ENCODE measurements at places on chromosomes 3 and 15.
A peak's percentile ranks its signal among the peaks of the same experiment; 100 is the strongest.

- DNase-seq: no peak
Measured at GRCh38 chr15:56587686-56588085, 122.7 kb upstream of the MNS1 start.

GRCh38 chr3:10563396-10563795 is 58.0 kb upstream of the ATP2B2 start:
- DNase-seq: no peak

- DNase-seq: no peak
Measured at GRCh38 chr3:139636511-139636910, 41.3 kb downstream of the NMNAT3 start.

DNA sequence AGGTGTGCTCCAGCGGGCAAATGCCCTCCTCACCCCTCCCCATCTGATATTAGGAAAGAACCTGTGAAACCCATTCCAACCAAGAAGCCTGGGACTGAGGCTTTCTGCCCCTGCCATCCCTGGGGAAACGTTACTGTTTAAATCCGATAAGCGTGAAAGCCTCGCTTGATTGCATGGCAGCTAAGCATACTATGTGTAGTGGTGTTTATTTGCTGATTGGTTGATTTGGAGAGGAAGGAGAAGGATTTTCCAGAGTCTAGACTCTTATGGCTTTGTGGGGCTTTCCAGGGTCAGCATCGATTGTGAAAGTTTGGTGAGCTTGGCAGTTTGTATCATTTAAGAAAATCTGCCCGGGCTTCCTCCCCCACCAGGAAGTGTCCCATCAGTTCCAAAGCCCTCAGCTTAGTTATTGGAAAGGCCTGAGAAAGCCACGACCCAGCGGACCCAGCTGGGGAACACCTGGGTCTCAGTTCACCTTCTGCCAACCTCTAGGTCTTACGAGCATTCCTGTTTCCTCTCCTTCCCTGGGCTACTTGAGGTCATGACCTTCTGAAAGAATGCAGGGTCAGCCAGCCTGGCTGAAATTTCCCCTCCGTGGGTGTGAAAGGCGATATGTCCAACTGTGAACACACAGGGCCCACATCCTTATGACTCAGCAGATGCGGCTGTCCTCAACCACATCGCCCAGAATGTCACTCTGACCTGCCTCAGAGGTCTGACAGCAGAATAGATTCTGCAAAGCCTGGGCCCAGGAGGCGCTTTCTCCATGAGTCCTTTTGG is 62.8 kb upstream of the HERC1 start:
- DNase-seq: no peak

DNA sequence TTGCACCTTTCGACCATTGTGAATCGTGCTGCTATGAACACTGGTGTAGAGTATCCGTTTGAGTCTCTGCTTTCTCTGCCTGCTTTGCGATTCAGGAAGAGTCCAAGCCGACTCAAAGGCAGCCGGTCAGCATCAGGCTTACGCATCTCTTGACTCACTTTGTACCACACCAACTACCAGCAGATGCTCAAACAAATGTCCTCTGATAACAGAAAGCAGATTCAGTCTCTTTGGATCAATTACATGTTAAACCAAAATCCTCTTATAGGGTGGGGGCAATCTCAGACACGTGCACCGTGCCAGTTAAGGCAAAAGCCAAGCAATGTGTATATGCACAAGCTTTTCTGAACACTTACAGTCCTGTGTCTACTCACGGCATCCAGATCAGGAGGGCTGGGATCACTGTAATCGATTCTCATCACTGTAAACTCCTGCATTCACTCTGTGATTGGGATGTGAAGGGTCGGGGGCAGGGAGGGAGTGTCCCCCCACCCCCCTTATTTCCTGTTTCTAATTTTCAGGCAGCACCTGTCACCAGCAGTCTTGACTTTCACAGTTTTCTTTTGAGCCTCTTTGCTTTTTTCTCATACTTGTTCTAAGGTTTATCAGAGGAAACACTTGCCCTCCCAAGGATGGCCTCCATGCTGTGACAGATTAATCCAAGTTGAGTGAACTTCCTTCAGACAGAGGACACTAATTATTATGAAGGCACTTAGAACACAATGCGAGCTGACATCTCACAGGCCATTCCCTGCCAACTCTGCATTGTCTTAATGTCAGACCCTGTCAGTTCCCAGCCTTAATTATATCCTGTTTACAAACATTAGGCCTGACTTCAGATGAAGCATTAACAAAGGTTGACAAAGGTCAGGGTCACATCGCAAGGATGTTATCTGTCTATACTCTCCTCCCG is 153.5 kb downstream of the MECOM start:
- peak; percentile 43 for DNase-seq

DNA sequence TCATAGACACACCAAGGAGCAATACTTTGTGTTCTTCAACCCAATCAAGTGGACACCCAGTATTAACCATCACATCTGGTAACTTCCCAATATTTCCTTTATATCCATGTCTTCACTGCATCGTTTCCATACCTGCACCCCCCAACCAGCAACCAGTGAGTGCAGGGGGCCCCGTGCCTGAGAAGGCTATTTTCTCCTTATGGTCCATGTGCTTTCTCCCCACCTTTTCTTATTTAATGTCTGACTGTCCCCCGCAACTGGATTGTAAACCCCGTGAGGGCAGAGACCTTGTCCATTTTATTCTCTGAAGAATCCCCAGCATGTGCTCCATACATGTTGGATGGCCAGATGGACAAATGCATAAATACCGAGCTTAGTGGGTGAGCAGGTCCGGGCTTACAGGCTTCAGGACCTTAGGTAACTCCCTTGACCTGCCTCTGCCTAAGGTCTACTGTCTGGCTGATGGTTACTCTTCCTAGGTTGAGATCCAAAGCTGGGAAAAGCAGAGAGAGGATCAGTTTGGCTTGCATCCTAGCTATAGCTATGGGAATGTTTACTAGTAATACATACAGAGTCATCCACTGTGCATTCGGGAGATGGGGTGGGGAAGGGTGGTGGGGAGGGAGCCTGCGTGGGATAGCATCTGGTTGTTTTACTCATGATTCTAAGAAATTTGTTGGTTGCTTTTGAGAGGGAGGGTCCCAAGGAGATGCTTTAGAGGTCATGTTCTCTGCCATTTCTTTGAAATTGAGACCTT is 41.5 kb downstream of the PXYLP1 start:
- no peak for DNase-seq

DNA sequence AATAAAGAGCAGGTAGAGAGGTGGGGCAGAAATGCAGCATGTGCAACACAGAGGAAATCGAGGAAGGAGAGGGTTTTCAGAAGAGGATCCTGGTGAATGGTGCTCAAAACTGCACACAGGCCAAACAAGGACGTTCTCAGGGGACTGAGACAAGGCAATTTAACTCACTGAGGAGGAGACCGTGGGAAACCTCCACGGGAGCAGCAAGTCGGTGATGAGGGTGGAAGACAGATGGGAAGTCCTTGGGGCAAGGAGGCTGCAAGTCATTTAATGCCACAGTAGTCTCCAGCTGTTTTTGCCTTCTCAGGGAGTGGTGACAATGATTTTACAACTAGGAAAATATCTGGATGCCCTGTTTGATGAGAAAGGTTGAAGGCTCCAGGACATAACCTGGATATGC is 11.5 kb upstream of the PDIA5 start:
- DNase-seq: no peak

- peak; percentile 6 for DNase-seq
Measured at GRCh38 chr15:62135532-62136134, 29.5 kb downstream of the C2CD4B start.

- no peak for DNase-seq
Measured at GRCh38 chr3:72505539-72506405, 342.5 kb downstream of the SHQ1 start.

- no peak for DNase-seq
Measured at GRCh38 chr3:134066651-134067530, 37.2 kb upstream of the SLCO2A1 start.

DNA sequence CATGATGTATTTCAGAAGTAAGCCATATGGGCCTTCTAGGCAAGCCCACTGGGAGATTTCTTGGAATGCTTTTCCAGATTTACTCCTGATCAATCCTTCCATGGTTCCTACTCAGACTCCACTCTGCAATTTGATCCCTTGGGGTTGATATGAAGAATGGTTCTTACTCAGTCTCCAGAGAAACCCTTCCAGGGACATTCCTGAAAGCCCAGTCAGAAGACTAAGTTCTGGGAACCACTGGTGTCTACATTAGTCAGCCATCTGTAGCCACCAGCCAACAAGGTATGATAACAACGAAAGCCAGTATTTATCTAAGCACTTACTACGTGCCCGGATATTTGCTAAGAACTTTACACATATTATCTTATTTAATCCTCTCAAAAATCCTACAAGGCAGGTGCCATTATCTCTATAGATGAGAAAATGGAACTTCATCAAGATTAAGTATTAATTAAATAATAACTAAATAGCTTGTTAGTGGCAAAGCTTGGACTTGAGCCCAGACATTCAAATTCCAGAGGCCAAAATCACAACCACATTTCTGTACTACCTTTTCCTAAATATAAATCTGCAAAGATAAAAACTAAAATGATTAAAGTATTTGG is 32.7 kb downstream of the ZNF385D start:
- no peak for DNase-seq

GRCh38 chr15:49064281-49064653 is 18.0 kb upstream of the SECISBP2L start:
- DNase-seq: no peak

DNA sequence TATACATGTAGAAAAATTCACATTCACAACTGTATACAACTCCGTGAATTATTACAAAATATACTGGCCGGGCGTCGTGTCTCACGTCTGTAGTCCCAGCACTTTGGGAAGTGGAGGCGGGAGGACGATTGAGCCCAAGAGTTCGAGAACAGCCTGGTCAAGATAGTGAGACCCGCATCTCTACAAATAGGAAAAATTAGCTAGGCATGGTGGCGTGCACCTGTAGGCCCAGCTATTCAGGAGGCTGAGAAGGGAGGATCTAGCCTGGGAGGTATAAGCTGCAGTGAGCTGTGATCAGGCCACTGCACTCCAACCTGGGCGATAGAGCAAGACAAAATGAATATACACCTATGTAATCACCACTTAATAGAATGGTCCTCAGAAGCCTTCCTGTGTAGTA is 1.3 kb downstream of the RAD51 start:
- DNase-seq: no peak

All from DMS153 (cell line).